ENCODE measurements at places on chromosomes 16 and 17. TPM values are rescaled to one million over a fixed set of nuclear protein-coding genes. Genes with fewer than 3 reads are reported as not detected.

- no peak for DNase-seq
Observed at GRCh38 chr17:17711641-17712162, 30.4 kb downstream of the RAI1 start.

The RNF157 gene
- 23.7 TPM for total RNA-seq

GRCh38 chr16:56732366-56732765 is 2.4 kb downstream of the NUP93 start:
- no peak for DNase-seq

GRCh38 chr17:36722903-36723263 is 121.5 kb downstream of the MRM1 start:
- no peak for DNase-seq

- no peak for DNase-seq
Observed at GRCh38 chr17:35082073-35082657, 18.7 kb upstream of the RFFL start.

The MAF gene
- total RNA-seq, result 12.3 TPM
